Muscle of leg (tissue), 16 donors: ENCODE measurements at places on chromosomes 5 and 9. TPM values are rescaled to one million over a fixed set of nuclear protein-coding genes. Genes with fewer than 3 reads are reported as not detected.

IQGAP2 gene
- total RNA-seq = 17.2 TPM

IFNA21 gene
- not detected for total RNA-seq

ADAMTS19 gene
- total RNA-seq = 39.6 TPM

INSYN2B gene
- 0.04 TPM for total RNA-seq

ARHGEF37 gene
- 3.9 TPM for total RNA-seq

ANKRD20A1 gene
- total RNA-seq = 0.44 TPM

FOXD4L3 gene
- total RNA-seq = not detected

RETREG1 gene
- total RNA-seq = 67.3 TPM

GRM6 gene
- not detected for total RNA-seq

NUDT12 gene
- total RNA-seq = 14.0 TPM

PCDHGA7 gene
- 2.3 TPM for total RNA-seq

IL4 gene
- total RNA-seq = not detected

KCNIP1 gene
- 3.7 TPM for total RNA-seq

SLC6A18 gene
- not detected for total RNA-seq

SLC25A2 gene
- 0.22 TPM for total RNA-seq

SPEF2 gene
- total RNA-seq = 8.8 TPM

ZNF879 gene
- 6.0 TPM for total RNA-seq

HCN1 gene
- 1.3 TPM for total RNA-seq

ANKRD18B gene
- 1.2 TPM for total RNA-seq

IL13 gene
- total RNA-seq = not detected

TMEM171 gene
- 0.71 TPM for total RNA-seq

TRIM7 gene
- total RNA-seq = 18.8 TPM

FIBCD1 gene
- total RNA-seq = not detected

TMC1 gene
- total RNA-seq = 0.49 TPM

PLAC8L1 gene
- total RNA-seq = 0.18 TPM

MLANA gene
- not detected for total RNA-seq

FBXL7 gene
- 9.0 TPM for total RNA-seq

SNCB gene
- total RNA-seq = not detected

SCAMP1 gene
- 41.1 TPM for total RNA-seq

FAM78A gene
- total RNA-seq = 23.0 TPM

EMB gene
- 4.3 TPM for total RNA-seq

GBGT1 gene
- 4.6 TPM for total RNA-seq

LRRC19 gene
- not detected for total RNA-seq

CSF2 gene
- total RNA-seq = not detected

PDLIM4 gene
- total RNA-seq = 29.7 TPM
